Activated CD4-positive, alpha-beta T cell treated with anti-CD3 and anti-CD28 coated beads, Interleukin-2, amount 10 ng/mL, durations not matched to agents 24 days and 14 days (primary cell): ENCODE measurements at places on chromosomes 3 and 15. TPM values are rescaled to one million over a fixed set of nuclear protein-coding genes. Genes with fewer than 3 reads are reported as not detected.

Gene SKOR1
- total RNA-seq, result 0.09 and 0.14 TPM in 2 replicates

Gene CTXN2
- 0.07 TPM in 1 of 2 replicates, not detected in the other for total RNA-seq

DNA sequence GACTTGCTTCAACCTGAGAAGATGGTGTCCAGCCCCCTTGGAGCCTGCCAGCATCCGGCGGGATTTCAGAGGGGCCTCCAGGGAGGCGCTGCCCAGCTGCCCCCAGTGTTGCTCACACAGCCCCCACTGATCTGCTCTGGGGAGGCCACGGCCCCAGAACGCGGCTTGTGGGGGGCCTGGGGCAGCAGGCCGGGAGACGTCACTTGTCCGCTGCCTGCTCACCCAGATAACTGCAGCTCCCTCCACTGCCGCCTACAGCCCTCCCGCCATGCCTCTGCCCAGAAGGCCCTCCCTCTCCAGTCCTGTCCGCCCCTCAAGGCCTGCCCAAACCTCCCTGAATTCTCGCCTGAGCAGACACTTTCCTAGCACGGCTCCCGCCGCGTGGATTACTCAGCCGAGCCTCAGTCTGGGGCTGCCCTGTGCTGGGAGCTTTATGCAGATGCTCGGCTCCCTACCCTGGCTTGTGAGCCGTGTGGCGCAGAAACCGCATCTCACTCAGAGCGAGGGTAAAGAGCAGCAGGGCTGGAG lies 17.2 kb upstream of the ADIPOQ start:
- peak; percentile 75 for DNase-seq

GRCh38 chr3:23867400-23867799 lies 49.4 kb downstream of the NKIRAS1 start:
- DNase-seq, result no peak

GRCh38 chr3:67048067-67048714 lies 50.1 kb downstream of the KBTBD8 start:
- no peak for DNase-seq
